A549 (cell line): ENCODE measurements at places on chromosomes 6 and 20. TPM values are rescaled to one million over a fixed set of nuclear protein-coding genes. Genes with fewer than 3 reads are reported as not detected.
A peak's percentile ranks its signal among the peaks of the same experiment; 100 is the strongest.

The OR12D3 gene
- polyA plus RNA-seq: not detected in 3 replicates

DNA sequence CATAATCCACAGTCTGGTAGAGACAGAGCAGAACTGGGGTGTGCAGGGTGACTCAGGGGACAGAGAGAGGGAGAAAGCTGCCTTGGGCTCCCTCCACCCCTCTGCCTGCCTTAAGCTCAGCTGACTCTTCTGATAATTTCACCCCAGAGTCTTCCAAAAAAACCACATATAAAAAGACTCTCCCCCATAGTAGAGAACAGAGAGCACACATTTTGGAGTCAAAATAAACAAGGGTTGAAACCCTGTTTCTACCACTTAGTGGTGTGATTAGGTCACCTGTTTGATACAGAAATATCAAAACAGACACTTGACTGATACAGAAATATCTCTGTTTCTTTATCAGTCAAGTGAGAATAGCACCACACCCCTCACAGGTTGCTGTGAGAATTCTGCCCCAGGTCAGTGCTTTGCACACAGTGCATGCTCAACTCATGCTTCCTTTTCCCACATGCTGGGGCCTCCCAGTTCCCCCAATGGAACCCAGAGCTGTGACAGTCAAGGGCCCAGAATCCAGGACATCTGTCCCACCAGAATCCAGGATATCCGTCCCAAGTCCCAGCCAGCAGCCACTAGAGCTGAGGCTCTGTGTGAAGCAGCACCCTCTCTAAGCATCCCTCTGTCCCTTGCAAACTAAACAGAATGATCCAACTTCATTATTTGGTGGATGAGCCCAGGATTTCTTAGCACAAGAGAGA lies 1.2 kb downstream of the TREML2 start:
- no peak for DNase-seq

GRCh38 chr6:129046526-129046925 lies 163.6 kb downstream of the LAMA2 start:
- DNase-seq: no peak

DNA sequence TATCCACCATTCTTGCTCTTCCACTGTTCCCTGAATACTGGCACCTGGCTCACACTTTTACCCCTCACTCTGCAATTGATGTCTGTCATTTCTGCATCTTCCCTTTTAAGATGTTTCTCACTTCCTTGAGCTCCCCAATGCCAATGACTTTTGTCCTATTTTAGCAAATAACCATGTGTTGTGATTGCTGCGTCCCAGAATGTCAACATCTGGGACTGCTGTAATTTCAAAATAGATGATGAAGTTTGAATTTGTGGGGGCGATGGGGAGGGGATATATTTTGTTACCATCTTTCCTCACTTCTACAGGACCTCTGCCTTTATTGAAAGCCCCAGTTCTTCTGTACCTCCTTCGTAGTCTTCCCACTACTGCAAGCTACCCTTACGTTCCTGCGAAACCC lies 40.0 kb upstream of the ADGRF5 start:
- DNase-seq: no peak

The BPIFB2 gene
- not detected in 3 replicates for polyA plus RNA-seq

The RBM12 gene
- polyA plus RNA-seq: 49.0 to 50.9 TPM (median 49.9 TPM) in 3 replicates

DNA sequence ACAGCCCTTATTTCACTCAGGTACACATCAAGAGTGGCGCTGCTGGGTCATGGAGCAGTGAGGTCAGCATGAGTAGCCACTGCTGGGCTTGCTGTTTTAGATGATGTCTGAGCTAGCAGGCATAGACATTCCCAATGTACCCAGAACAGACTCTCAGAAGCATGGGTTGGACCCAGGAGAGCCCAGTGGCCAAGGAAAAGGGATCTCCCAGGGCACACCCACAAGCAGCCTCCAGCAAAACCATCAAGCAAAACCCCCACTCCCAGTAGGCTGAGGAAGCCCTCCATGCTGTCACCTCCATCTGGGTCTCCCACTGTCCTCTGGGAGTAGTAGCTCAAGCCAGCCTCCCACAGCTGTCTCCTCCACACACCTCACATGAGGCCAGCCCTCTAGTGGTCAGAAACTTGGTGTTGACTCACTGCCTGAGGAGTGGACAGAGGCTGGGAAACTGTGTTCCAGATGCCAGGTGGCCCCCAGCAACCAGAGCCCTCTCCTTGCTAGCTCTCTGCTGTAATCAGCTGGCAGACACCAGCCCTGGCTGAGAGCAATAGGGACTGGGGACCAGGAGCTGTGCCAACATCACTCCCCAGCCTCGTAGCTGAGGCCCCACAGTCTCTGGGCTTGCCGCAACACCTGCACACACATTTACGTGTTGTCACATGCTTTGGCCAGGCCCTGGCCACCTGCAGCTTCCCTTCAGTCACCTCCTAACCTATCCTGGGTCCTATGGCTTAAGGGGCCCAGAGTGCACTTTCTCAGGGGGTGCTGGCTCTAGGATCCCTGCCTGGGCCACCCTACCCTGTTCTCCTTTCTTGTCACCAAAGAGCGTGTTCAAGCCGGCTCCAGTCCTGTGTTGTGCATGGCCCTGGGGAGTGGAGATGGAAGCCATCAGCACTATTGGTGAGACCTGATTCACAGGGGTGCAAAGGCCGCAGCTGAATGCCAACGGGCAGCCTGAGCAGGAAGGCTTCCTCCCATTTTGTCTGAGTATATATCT lies 1.9 kb upstream of the AP5S1 start:
- DNase-seq: peak; percentile 93

The OTOR gene
- not detected in 3 replicates for polyA plus RNA-seq

GRCh38 chr6:139290787-139291311 lies 949 bp downstream of the TXLNB start:
- DNase-seq: no peak

GRCh38 chr20:25408890-25409289 lies 1.4 kb downstream of the GINS1 start:
- DNase-seq: no peak

The THBD gene
- 19.1 to 28.1 TPM (median 25.8 TPM) in 3 replicates for polyA plus RNA-seq
